ENCODE measurements at places on chromosomes 2 and 18.

DNA sequence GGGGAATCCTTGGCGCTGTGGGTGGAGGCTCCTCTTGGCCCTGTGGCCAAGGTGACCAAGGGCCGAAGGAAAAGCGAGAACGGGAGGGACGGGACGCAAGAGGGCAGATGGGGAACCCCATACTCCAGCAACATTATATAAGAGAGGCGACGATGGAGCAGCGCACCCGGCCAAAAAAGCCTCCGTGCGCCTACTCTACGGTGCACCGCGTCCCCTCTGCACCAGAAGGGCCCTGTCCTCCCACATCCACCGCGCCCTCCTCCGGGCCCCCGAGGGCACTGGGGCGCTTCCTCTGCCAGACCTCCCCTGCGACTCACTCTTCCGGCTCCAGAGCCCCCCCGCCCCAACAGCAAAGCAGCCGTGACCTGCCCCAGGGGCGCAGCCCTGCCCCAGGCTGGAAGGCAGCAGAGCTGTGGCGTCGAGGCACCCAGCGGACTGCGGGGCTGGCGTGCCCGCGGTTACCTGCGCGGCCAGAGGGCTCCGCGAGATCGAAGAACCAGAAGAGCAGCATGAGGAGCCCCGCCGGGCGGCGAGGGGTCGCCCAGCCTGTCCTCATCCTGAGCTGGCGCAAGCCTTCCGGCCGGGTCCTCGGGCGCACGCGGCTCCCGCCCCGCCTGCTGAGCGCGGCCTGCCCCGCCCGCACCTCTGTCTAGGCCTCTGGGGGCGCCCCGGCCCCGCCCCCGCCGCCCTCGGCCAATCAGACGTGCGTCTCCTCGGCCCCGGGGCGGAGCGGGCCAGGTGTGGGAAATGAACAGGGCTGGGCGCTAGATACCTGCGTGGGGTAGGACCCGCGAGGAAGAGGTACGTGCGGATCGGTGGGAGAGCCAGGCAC, 106.3 kb upstream of the CD302 start:
- peak; percentile 35 for DNase-seq

- DNase-seq = no peak
Measured at GRCh38 chr2:221064880-221065279, 507.2 kb downstream of the EPHA4 start.

- peak; percentile 78 for DNase-seq
Measured at GRCh38 chr2:36376319-36376765, 20.8 kb downstream of the CRIM1 start.

DNA sequence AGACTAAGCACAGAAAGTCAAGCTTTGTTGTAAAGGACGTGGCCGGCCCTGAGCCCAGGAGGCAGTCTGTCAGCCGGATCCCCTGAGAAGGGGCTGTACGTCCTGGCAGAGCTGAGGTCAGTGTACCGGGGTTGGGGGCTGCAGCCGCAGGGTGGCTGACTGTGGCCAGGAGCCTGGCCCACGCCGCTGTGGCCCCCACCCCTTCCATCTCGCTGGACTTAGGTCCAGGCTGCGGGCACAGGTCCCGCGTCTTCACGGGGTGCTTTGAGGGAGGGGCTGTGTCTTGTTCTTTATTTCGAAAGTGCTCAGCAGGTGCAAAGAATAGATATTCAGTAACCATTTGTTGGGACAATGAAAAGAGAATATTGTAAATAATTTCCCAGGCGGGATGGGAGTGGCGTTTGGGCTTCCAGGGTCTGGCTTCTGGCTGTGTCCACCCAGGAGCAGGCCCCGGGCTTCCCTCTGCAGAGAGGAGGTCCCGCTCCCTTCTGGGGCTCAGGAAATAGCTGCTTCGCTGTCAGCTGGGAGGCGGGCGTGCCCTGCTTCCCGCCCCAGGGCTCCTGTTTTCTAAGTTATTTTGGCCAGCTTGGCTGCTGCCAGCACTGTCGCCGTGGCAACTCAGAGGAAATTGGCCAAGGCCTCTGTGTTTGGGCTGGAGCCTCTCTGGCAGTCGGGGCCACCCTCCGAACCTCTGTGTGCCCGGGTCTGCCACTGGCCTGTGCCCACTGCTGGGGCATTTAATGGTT, 7.4 kb downstream of the NFATC1 start:
- peak; percentile 90 for DNase-seq

DNA sequence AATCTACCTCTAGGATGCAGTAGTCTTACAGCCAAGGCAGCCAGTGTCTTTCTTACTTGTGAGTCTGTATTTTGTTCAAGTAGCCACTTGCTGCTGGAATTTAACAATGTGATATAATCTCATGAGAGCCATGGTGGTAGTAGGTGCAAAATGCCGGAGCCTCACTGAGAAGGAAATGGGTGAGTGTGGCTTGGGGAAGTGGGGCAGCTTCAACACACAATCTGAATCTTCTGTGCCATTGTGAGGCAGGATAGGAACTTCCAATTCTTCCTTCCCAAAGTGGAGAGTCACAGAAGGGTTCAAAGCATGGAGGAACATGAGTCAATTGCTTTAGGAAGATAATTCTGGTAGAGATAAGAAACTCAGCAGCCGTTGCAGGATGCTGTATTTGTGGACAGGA, 158.7 kb upstream of the APCDD1 start:
- no peak for DNase-seq

GRCh38 chr2:47225061-47225783, 70.1 kb upstream of the STPG4 start:
- DNase-seq = peak; percentile 85

DNA sequence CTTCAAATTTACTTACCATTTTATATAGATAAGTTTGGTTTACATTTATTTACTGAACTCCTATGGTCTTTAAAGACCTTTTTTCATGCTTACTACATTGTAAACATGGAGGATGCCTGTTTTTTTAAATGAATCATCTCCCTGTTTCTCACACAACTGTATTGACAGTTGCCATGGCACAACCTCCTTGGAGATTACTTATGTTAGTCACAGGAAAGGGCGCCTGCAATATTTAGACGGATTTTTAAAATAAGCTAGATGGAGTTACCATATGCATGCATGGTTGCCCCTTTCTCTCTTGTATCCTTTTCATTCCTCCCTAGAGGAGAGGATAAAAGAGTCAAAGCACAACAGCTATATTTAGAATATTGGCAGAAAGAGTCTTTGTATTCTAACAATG, 34.8 kb upstream of the CCDC102B start:
- DNase-seq = no peak

GRCh38 chr2:58720770-58721697, 479.9 kb upstream of the FANCL start:
- no peak for DNase-seq

- DNase-seq = no peak
Measured at GRCh38 chr2:197196541-197197180, 113.9 kb downstream of the ANKRD44 start.

DNA sequence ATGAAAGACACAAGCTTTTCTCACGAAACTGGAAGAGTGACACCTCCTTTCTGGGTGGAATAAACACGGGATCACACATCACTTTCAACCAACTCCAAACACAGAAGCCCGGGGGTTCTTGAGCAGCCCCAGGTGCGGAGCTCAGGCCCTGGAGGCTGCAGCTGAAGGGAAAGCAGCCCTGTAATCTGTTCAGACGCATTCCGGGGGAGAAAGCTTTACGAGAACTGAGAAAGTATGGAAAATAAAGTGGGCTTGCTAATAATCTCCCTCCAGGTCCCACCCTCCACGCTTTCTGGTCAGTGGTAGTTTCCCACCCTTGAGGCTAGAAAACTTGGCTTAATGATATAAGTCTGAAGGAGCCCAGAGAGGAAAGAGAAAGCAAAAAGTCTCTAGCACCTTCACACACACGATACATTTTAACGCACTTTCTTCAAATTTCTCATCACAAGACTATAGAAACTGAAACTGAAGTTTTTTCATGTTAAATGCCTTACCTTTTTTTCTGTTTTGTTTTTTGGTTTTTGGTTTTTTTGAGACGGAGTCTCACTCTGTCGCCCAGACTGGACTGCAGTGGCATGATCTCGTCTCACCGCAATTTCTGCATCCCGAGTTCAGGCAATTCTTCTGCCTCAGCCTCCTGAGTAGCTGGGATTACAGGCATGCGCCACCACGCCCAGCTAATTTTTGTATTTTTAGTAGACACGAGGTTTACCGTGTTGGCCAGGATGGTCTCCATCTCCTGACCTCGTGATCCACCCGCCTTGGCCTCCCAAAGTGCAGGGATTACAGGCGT, 141.3 kb downstream of the AFF3 start:
- DNase-seq = no peak

DNA sequence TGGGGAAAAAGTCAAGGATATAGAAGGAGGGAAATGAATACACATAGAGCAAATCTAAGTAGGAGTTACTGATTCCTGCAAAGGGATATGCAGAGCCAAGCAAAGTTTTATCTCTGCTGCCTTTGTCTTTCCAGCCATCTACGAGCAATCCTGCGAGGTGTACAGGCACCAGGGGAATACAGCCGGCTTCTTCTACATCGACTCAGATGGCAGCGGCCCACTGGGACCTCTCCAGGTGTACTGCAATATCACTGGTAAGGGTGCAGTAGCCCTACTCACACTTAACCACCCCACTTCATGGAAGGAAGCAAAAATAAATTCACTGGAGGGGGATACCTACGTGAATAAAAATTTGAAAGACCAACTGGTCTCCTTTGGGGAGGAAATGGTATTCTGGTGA, 584.6 kb downstream of the CNTNAP5 start:
- DNase-seq = no peak

DNA sequence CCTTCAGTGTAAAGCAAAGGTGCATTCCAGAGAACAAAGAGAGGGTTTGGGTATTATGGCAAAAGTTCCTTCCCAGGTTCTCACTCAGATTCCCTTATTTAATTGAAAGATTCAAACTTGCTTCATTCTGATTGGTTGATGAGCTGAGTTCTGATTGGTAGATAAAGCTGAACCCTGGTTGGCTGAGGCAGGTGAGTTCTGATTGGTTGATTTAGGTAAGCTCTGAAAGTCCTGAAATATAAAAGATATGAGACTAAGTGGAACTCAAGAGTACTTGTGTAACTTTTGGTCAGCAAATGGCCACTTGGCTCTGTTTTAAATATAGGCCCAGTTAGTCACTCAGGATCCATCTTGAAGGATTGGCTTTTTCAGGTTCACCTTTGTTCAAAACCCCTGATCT, 99.8 kb upstream of the FBXO11 start:
- no peak for DNase-seq

- DNase-seq = no peak
Measured at GRCh38 chr2:106037932-106038331, 156.2 kb downstream of the UXS1 start.

- DNase-seq = no peak
Measured at GRCh38 chr2:82731824-82732223, 1727.3 kb downstream of the SUCLG1 start.

DNA sequence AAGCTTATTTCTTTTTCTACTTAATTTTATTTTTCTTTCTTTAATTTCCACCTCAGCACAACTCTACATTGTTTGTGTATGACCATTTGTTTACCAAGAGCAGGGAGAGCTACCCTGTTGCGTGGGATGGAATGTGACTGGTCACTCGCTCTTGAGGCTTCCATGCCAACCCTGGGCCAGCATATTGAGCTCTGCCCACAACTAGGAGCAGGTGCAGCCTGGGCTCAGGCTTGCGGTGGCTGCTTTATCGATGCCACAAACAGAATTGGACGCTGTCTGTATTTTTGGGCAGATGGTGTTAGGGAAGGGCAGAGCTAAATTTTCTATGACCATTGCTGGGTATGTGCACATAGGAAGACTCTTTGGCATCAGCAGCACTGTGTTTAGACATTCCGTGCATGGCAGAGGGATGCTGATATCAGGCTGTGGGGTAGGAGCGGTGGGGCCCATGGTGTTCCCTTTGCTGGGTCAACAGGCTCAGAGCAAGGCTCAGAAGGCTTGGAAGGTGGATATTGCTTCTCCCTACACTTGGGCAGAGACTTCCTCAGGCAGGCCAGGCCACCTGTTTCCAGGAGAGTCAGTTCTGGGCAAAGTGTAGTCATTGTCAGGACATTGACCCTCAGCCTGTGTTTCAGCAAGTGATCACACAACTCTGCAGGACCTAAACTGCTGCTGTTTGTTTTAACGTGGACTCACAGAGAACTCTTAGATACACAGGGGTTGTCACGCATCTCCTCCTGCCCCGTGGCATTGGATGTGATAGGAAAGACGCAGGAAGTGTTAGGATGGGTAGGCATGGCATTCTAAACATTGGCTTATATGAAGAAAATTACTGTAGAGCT, 40.2 kb downstream of the TMEM182 start:
- no peak for DNase-seq

GRCh38 chr18:44630118-44630517, 50.6 kb upstream of the SETBP1 start:
- no peak for DNase-seq

DNA sequence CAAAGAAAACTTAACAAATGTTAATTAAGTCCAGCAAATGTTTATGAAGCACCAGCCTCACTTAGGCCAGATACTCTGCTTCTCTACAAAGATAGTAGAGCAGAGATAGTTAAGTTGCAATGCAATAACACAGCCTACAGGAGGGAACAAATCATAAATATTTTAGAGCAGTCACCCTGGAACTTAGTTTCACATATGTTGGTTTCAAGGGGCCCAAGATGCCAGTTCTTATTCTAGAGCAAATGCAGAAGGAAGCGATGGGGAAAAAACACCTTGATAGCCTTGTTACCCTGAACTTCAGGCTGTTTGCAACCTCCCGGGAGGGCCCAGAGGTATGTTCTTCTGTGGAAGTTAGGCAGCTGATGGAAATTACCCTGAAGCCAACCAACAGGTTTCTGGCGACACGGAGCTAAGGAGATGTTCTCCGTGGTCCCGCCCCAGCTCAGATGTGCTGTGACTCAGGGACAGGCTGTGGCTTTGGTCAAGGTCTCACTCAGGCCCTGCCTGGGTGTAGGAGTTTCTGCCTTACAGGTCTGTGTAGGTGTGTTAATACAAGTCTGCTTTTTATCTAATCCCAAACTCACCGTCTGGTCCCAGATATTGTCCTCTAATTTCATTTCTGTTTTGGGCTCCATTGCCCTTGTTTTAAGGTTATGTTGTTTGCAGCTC, 3.8 kb downstream of the CTIF start:
- DNase-seq = no peak

- no peak for DNase-seq
Measured at GRCh38 chr2:206920951-206921350, 18.4 kb upstream of the CPO start.

- peak; percentile 8 for DNase-seq
Measured at GRCh38 chr2:71897836-71898235, 249.8 kb downstream of the CYP26B1 start.

GRCh38 chr2:47738331-47738730, 44.6 kb upstream of the MSH6 start:
- no peak for DNase-seq

DNA sequence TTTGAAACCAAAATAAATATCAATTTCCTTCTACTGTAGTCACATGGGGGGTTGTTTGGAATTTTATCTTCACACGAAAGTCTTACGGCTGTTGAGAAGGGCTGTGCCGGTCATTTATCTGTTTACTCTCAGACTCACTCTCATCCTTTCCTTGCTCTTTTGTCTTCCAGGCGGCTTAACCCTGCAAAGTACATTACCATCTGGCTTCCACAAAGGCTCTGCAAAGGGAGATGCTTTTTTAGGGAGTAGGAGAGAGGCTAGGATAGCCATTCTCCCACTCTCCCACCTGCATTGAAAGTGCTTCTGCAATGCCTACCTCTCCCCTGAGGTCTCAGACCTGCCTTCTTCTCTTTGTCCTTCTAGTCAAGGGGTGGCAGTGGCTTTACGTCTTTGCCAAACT, 247.6 kb downstream of the MEIS1 start:
- DNase-seq = no peak
